Naive thymus-derived CD8-positive, alpha-beta T cell (primary cell): ENCODE measurements at places on chromosomes 6 and 20. TPM values are rescaled to one million over a fixed set of nuclear protein-coding genes. Genes with fewer than 3 reads are reported as not detected.

- no peak for DNase-seq
- H3K27ac ChIP-seq: no peak overlapping the region
- H3K27me3 ChIP-seq: no peaks in the 10 kb centered on the region
- no peak overlapping the region for H3K4me3 ChIP-seq
- peaks cover 20% of the 10 kb centered on the region for H3K4me1 ChIP-seq
Measured at GRCh38 chr6:127738423-127738822, 161.4 kb downstream of the C6orf58 start.

DNA sequence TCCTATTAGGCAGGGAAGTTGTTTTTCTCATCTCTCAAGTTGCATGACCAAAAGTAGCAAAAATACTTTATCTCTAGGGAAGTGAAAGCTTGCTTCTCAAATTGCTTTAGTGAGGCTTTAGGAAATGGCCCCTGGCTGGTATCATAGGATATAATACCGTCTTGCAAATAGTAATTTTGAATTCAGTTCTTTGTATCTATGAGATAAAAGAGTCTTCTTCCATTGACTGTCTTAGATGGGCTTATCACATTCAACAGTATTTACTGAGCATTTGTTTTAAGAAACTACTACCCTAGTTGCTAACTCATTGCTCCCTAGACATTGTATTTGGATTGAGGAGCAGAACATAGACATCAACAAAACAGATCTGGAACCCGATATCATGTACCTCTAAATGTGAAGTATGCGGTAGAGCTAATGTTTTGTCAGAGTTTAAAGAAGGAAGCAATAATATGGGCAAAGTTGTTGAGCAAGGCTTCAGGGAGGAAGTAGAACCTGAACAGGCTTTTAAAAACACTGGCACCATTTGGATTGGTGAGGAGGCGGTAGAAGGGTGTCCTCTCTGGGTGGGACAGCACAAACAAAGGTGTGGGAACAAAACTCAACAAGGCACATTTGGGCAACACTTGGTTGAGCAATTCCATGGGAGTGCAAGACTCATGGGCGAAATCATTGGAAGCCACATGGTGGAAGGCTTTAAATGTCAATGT lies 101.5 kb downstream of the SGK1 start:
- H3K36me3 ChIP-seq: no peaks in the 10 kb centered on the region
- H3K4me3 ChIP-seq: no peak overlapping the region
- H3K27ac ChIP-seq: peak overlapping the region; percentile 20
- no peaks in the 10 kb centered on the region for H3K27me3 ChIP-seq
- peaks cover 12% of the 10 kb centered on the region for H3K4me1 ChIP-seq
- no peak for DNase-seq

DNA sequence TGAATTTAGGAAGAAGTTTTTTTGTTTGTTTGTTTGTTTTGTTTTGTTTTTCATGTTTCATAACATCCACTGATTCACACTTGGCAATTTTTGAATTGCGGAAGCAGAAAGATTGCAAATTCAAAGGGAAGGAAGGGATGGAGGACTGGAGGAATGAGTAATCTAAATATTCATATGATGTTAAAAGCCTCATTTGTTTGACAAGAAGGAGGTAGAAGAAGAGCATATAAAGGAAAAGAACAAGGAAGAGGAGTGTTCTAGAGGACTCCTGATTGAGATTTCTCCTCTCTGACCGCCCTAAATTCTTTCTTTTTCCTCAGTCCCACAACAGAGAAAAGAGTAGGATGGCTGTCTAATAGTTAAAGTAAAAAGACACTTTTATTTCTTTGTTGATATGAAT lies 88.5 kb downstream of the METTL24 start:
- H3K36me3 ChIP-seq: peaks cover 6% of the 10 kb centered on the region
- no peaks in the 10 kb centered on the region for H3K27me3 ChIP-seq
- no peak for DNase-seq
- H3K4me1 ChIP-seq: no peaks in the 10 kb centered on the region
- no peak overlapping the region for H3K4me3 ChIP-seq

GRCh38 chr6:137657351-137657911 lies 163.2 kb upstream of the OLIG3 start:
- no peak overlapping the region for H3K27ac ChIP-seq
- DNase-seq: no peak
- H3K27me3 ChIP-seq: no peaks in the 10 kb centered on the region

GRCh38 chr20:57704245-57704644 lies 5.6 kb downstream of the PMEPA1 start:
- H3K27ac ChIP-seq: no peak overlapping the region
- H3K4me3 ChIP-seq: no peak overlapping the region
- no peak for DNase-seq

- no peaks in the 10 kb centered on the region for H3K4me1 ChIP-seq
- H3K4me3 ChIP-seq: no peak overlapping the region
- H3K36me3 ChIP-seq: no peaks in the 10 kb centered on the region
- H3K27me3 ChIP-seq: no peaks in the 10 kb centered on the region
- DNase-seq: no peak
Measured at GRCh38 chr6:88852775-88853174, 110.6 kb downstream of the RNGTT start.

DNA sequence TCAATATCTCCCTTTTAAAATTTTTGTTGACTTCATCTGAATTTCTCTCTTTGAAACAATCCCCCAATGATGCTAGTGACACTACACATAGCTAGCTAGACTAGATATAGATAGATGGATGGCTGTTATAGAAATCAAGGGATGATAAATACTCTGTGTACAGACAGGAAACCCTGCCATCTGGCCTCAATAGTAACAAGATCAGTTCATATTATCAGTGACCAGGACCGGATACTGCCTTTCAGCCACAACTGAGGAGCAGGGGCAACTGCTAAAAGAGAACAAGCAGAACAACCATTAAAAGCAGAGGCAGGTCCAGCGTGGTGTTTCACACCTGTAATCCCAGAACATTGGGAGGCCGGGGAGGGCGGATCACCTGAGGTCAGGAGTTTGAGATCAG lies 118.3 kb upstream of the FAM184A start:
- DNase-seq: no peak
- H3K4me1 ChIP-seq: no peaks in the 10 kb centered on the region
- peaks cover 32% of the 10 kb centered on the region for H3K36me3 ChIP-seq
- H3K27ac ChIP-seq: no peak overlapping the region

DNA sequence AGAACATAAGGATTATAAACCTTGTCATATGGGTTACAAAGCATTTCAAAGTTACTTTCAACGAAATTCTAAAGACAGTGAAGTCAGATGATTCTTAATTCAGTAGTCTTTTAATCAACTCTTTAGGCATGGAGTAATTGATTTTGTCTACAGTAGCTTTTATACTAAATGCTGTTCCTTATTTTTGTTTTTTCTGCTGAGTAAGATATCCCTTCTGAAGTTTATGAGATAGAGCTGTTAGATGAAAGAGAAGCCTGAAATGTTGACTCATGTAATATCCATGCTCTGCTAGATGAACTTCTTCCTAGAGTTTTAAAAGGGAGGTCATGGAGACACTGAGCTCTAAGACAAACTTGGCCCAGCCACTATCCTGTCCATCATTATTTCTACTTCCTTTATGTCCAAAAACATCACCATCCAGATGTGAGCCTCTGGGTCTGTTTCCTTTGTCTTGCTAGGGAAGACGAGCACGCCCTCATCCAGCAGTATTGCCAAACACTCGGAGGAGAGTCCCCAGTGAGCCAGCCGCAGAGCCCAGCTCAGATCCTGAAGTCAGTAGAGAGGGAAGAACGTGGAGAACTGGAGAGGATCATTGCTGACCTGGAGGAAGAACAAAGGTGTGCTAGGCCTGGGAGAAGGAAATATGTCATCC lies 550.3 kb downstream of the UTRN start:
- DNase-seq: no peak
- no peaks in the 10 kb centered on the region for H3K27me3 ChIP-seq
- peaks cover 9% of the 10 kb centered on the region for H3K36me3 ChIP-seq
- no peak overlapping the region for H3K4me3 ChIP-seq

- no peak for DNase-seq
- no peaks in the 10 kb centered on the region for H3K36me3 ChIP-seq
- H3K4me3 ChIP-seq: no peak overlapping the region
- H3K27ac ChIP-seq: no peak overlapping the region
- H3K27me3 ChIP-seq: peaks cover 36% of the 10 kb centered on the region
- H3K4me1 ChIP-seq: peaks cover 7% of the 10 kb centered on the region
Measured at GRCh38 chr20:4225745-4226144, 210.4 kb upstream of the RNF24 start.

The BPHL gene
- 15.7 TPM for total RNA-seq

The DDO gene
- total RNA-seq: not detected

The DPPA5 gene
- total RNA-seq: not detected
